ENCODE measurements at places on chromosomes 7 and 10.

GRCh38 chr7:19464241-19464640 is 244.6 kb downstream of the POLR1F start:
- no peak for DNase-seq

DNA sequence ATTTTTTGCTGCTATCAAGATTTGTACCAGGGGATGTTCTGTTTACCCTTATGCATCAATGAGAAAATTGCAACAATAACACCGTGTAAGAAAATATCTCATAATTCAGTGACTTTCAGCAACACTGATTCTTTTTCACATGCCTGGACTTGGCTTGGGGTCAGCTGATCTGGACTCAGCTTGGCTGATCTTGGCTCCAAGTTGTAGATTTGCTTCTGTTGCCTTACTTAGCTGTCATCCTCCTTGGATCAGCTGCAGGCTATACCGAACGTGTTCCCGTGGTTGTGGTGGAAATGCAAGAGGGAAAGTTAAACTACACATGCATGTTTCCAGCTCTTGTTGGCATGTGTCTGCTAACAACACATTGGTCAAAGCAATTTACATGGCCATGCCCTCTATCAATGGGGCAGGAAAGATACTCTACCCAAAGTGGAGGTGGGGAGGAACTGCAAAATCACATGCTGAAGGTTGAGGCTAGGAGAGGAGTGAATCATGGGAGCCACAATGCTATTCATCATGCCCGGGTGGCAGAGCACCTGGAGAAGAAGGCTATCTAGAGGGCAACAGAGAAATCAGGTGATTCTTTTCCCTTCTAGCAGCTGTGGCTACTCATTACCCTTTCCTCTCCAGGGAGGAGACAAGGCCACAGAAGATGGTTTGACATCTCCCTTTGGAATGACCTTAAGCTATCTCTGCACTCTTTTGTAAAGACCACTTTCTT is 1276.3 kb upstream of the AUTS2 start:
- DNase-seq: no peak

- DNase-seq: no peak
Observed at GRCh38 chr10:51786684-51787035, 87.3 kb upstream of the CSTF2T start.

DNA sequence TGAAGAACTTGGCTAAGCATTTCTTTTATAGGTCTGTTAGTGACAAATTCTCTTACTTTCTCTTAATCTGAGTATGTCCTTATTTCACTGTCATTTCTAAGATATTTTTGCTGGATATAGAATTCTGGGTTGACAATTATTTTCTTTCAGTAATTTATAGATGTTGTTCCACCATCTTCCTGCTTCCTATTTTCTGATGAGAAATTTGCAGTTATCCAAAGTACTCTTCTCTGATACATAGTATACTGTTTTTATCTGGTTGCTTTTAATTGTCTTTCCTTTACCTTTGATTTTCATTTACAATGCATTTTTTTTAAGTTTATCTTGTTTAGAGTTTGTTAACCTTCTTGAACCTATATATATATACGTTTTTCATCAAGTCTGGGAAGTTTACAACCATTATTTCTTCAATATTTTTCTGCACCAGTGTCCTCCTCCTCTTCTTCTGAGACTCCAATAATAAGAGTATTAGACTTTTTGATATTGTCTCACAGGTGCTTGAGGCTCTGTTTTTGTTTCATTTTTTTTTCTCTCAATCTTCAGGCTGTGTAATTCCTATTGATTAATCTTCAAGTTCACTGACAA is 101.6 kb upstream of the INSIG1 start:
- no peak for DNase-seq

- DNase-seq: no peak
Observed at GRCh38 chr7:136294977-136295376, 317.8 kb upstream of the MTPN start.

GRCh38 chr10:117165538-117166417 is 27.7 kb upstream of the VAX1 start:
- no peak for DNase-seq

GRCh38 chr7:22561321-22561811 is 61.4 kb upstream of the STEAP1B start:
- DNase-seq: no peak

GRCh38 chr10:45566415-45566814 is 106.2 kb downstream of the ZFAND4 start:
- DNase-seq: no peak

- no peak for DNase-seq
Observed at GRCh38 chr7:150321788-150322113, 1.4 kb upstream of the LRRC61 start.

DNA sequence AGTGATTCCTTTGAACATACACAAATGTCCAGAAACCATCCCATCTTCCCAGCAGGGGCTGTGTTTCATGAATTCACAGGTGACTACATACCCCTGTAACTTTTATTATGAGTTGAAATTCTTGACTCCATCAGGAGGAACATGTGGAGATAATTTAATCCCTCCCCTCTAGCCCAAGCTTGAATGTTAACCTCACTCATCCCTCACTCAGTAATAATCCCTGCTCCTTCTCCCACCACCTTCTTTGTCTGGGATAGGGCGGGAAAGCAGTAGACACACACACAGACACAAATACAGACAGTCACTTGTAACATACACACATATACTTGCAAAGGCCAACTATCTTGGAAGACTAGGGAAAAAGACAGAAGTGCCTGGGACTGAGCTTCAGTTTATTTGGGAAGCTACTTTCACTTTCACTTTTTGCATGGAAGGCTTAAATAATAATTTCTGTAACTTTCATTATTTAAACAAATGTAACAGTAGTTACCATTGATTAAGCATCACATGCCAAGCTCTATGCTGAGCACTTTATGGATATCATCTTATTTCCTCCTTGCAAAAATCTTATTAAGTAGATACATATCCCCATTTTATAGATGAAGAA is 7.3 kb downstream of the AASS start:
- no peak for DNase-seq

DNA sequence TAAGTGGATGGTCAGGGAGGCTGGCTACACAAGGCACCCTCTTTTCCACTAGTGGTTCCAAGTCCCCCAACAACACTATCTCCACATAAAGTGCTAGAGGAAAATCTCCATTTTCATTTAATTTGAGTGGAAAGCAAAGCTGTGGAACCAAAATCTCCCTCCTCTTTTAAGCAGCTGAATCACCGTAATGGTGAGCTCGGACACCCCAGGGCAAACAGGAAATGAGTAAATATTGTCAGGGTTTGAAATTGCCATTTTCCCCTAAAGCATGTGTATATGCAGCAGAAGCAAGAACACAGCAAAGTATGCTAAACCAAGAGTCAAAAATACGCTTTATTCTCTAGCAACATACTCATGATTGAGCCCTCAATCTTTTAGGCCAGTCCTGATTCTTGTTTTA is 143.7 kb downstream of the GPAM start:
- DNase-seq: no peak

- DNase-seq: no peak
Observed at GRCh38 chr7:156833312-156833711, 59.7 kb downstream of the LMBR1 start.

- no peak for DNase-seq
Observed at GRCh38 chr10:61632057-61632670, 30.6 kb upstream of the CABCOCO1 start.

- DNase-seq: peak; percentile 38
Observed at GRCh38 chr7:3200504-3200903, 100.5 kb upstream of the SDK1 start.

DNA sequence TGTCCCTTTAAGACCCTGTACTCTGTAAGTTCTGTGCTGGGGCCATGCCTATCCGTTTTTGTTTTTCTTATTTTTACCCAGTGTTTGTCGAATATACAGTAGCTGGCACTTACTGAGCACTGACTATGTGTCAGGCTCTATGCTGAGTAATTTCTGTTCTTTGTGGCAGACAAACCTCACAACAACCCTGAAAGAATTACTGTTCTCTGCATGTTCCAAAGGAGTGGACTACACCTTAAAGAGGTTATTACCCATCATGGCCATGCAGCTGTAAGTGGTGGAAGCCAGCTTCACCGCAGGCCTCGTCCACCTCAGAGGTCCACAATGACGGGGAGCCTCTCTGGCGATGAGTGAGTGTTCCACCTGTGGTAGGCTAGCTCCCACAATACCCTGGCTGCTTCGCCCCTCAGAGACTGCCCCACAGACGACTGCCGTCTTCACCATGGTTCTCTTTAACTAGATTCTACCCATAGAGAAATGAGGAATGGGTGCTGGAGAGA is 30.1 kb upstream of the RBM20 start:
- no peak for DNase-seq

GRCh38 chr10:4623200-4623599 is 202.8 kb upstream of the AKR1E2 start:
- DNase-seq: no peak

DNA sequence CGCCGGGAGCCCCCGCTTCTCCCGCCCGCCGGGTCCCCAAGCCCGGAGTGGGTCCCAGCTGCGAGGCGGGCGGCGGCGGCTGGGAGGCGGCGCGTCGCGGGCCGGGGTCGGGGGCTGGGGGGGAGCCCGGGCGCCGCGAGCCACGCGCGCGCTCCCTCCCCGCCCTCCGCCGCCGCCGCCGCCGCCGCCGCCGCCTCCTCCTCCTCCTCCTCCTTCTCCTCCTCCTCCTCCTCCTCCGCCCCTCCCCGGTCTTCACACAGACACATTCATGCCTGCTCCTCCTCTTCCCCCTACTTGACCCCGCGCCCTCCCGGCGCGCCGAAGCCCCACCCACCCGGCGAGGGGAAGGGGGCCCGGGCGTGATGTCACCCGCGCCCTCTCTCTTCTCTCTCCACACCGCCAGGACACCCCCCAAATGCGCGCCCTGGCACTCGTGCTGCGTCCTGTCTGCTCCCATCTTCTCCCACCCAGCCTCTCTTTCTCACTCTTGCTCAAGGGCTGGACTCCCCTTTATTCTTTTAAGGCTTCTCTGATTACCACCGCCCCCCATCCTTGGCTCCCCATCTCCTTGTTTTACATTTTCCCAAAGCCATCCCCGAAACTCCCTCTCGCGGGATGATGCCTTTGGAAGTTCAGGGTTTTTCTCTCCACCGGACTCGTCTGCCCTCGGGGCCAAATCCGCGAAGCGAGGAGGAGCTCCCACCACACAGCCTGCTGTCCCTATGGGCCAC is 967 bp upstream of the GLI3 start:
- DNase-seq: no peak

GRCh38 chr7:131733604-131734003 is 177.2 kb upstream of the PODXL start:
- no peak for DNase-seq

GRCh38 chr7:94971051-94971867 is 63.9 kb downstream of the PPP1R9A start:
- no peak for DNase-seq

DNA sequence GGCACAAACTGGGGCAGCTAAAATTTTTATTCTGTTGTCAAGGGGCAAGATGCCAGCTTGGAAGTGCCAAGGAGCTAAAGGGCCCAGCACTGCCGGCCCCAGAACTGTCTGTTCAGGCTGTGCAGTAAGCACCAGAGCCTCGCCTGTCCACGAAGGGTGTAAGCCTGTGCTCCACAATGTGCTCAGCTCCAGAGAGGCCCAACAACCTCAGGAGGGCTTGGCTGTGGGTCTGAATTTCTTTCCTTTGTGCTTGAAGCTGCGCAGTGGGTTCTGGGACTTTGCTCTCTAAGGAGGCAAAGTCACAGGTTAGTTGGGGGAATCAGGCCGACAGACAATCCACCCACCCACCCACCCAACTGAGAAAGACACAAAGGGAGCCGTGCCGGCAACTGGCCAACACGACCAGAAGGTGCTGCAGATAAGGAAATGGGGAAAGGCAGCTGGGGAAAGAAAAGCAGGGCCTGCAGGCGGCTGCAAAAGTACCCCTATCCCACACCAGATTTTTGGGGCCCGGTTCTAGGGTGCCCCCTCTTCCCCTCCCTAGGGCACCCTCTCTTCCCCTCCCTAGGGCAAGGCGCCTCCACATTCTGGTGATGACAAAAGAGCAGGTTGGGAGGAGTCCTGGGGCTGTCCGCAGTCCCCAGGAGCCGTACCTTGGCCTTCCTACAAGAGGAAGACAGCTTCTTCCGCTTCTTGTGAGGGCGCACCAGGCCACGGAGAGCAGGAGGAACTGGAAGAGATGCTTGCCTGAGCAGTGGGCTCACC is 7.7 kb downstream of the DDX56 start:
- DNase-seq: no peak

DNA sequence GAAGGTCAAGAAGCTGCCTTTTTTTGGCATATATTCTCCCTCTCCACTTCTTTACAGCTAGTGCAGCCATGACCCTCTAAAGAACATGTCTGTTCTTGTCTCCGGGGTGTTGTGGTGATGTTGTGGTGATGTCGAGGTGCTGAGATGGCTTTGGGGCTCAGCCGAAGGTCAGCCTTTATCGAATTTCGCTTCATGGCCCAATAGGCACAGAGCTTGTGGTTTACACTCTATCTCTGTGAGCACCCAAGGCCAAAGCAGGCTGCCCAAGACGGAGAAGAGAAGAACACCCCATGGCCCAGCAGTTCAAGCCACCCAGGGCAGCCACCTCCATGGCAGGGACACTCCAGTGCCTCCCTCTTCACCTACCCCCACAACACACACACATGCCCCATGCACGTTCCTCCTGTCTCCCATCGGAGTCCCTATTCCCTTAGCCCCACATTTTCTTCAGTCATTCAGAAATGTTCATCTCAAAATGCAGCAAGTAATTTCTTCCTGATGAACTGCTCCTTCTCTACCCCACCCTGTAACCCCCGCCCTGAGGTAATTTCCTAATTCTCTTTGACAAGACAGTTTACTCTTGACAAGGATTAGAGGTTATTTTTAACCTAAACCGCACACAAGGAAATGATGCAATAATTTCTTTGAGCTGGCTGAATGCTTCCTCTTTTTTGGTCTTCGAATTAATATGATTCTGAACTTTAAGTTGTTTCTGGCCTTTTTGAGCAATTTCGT is 18.6 kb upstream of the ADRB1 start:
- DNase-seq: peak; percentile 54

DNA sequence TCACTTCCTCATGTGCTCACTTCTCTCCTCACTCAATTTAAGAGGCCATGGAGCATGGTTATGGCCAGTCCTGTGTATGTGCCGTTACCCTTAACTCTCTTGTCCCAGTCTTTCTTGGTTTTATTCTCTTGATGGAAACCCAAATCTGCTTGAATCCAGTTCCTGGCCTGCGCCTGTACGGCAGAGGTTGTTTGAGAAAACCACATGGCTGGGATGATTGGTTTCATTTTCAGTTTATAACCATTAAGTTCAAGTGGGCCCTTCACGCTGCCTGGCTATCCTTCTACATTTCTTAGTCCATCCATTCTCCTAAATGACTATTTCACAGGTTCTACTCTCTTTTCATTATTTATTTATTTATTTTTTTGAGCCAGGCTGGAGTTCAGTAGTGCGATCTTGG is 1.6 kb upstream of the ZNF239 start:
- DNase-seq: no peak

GRCh38 chr10:49783645-49784044 is 21.5 kb upstream of the OGDHL start:
- no peak for DNase-seq

GRCh38 chr10:71606257-71607081 is 113.1 kb downstream of the C10orf105 start:
- DNase-seq: no peak

- no peak for DNase-seq
Observed at GRCh38 chr10:110499796-110500514, 2.2 kb downstream of the DUSP5 start.

GRCh38 chr7:20596653-20597052 is 18.8 kb upstream of the ABCB5 start:
- no peak for DNase-seq
